ENCODE measurements at places on chromosomes 16 and 17.

DNA sequence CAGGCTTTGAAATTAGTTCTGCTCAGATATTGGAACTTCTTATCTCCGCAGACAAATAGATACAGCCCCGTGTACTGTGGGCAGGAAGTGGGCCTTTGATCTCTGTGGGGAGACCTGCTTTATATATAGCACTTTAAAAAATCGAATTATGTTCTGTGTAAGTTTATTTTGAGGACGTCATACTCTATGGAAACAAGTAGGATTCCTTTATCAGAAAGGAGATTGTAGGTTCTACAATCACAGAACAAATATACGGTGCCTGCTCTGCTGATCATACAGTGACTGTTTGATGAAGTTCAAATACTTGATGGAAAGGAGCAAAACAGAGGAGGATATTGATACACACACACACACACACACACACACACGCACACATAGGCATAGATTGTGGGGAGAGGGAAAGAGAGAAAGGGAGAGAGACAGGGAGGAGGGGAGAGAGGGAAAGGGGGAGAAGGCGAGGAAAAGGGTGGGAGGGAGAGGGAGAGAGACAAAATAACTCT is 14.7 kb upstream of the TMEM220 start:
- no peak for DNase-seq
- no peak overlapping the region for H3K27ac ChIP-seq
- no peaks in the 10 kb centered on the region for H3K4me1 ChIP-seq
- peaks cover 15% of the 10 kb centered on the region for H3K27me3 ChIP-seq

GRCh38 chr17:77371888-77372443 is 231.2 kb downstream of the SEC14L1 start:
- peak overlapping the region; percentile 67 for H3K27ac ChIP-seq

- no peak for DNase-seq
- no peak overlapping the region for H3K4me3 ChIP-seq
These were observed 4.9 kb downstream of the INO80E start for GRCh38 chr16:30000735-30001631.

DNA sequence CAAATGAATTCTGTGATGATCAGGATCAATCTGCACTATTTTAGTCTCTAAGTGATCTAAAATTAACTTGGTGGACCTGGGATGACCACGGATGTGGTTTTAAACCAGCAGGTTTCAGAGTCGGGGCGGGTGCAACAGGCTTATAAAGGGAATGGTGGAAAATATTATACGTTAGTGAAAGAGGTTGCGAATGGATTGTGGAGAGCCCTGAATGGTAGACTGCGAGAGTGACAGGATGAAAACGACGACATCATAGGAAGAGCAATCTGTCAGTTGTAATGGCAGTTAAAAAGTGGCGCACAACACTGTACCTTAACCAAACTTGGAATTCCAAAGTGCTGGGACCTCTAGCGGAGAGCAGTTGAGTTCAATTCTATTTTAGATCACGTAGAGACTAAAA is 1.2 kb upstream of the CYB5B start:
- H3K36me3 ChIP-seq, result peaks cover 12% of the 10 kb centered on the region
- DNase-seq, result no peak
- H3K27me3 ChIP-seq, result no peaks in the 10 kb centered on the region
- peak overlapping the region; percentile 93 for H3K4me3 ChIP-seq
- H3K27ac ChIP-seq, result no peak overlapping the region

DNA sequence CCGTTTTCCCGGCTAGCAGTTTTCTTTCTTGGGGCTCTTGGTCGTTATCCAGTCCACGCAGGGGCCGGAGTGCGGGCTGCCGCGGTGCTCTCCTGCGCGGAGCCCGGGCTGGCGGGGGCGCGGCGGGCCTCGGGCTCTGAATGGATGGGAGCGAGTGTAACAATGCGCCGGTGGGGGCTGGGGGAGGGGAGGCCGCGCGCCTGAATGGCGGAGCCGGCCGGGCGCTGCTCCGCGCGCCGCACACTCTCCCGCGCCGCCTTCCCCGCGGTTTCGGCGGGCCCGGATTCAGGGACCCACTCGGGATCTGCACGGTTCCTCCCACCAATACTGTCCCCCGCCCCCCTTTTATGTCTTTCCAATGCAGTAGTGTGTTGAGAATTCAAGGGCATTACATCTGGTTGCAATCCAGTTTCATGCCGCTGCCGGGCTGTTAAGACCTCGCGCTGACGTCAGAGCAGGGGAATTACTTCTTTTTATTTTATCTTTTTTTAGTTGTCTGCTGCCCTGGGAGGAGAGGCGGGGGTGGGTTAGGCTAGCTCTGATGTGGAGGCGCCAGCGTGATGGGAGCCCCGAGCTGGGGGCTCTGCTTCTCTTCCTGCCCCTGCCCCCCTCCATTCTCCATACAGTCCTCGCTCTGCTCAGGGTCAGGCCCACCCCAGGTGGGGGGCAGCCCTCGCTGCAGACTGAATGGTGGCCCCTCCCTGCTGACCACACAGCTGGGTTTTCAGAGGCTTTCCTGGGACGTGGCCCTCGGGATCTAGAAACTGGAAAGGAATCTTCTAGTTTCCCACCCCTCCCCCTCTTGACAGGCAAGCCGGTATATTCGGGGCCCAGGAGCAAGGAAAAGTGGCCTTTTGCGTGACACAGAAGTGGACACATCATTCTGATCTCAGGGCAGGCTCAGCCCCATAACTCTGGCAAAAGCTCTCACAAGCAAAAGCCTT is 1.8 kb downstream of the RAI1 start:
- H3K36me3 ChIP-seq, result no peaks in the 10 kb centered on the region
- H3K4me3 ChIP-seq, result peak overlapping the region; percentile 80
- H3K27ac ChIP-seq, result peak overlapping the region; percentile 61
- H3K4me1 ChIP-seq, result peaks cover 38% of the 10 kb centered on the region

GRCh38 chr16:81740169-81740568 is 38.9 kb upstream of the PLCG2 start:
- no peaks in the 10 kb centered on the region for H3K36me3 ChIP-seq
- DNase-seq, result no peak
- no peak overlapping the region for H3K4me3 ChIP-seq
- H3K27ac ChIP-seq, result no peak overlapping the region

DNA sequence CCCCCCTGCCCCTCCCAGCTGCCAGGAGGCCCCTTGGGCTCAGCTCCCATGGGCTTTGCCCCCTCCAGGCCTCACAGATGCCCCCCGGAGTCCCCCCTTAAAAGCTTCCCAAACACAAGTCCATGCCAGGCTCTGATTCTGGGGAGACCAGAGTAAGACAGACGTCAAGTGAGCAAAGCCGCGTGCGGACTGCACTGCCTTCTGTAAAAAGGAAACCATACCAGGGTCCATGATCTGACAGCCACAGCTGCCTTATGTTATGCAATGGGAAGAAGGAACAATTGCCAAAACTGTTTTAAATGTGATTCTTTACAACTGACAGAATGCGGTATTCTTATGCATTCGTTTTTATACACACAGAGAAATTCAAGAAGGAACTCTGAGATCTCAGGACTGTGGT is 17.9 kb upstream of the HEXD start:
- peaks cover 51% of the 10 kb centered on the region for H3K4me1 ChIP-seq
- peak overlapping the region; percentile 7 for H3K27ac ChIP-seq

DNA sequence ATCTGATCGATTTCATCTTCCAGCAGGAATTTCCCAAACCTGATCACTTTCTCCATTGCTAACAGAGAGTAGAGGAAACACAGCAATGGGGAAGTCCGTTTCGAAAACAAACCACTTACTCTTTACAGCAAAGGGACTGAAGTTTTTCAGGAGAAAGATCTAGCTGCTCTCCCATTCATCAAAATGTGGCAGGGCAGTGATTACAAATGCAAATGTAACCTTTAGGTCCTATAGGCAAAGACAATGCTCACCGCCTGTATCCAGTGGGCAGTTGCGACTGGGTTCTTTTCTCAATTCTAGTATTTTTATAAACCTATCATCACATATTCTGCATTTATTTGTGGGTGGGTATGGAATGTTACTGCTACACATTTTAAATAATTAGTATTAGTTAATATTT is 218.0 kb upstream of the ZFHX3 start:
- no peak for DNase-seq
- no peaks in the 10 kb centered on the region for H3K36me3 ChIP-seq
- peaks cover 8% of the 10 kb centered on the region for H3K27me3 ChIP-seq

All from mesenchymal stem cell (in vitro differentiated cells and primary cell).